Jurkat, Clone E6-1 (cell line): ENCODE measurements at places on chromosomes 12 and 14.
A peak's percentile ranks its signal among the peaks of the same experiment; 100 is the strongest.

- DNase-seq = no peak
Measured at GRCh38 chr14:53032838-53033390, 82.1 kb upstream of the FERMT2 start.

GRCh38 chr12:89281539-89281867 lies 70.8 kb downstream of the DUSP6 start:
- DNase-seq = no peak

DNA sequence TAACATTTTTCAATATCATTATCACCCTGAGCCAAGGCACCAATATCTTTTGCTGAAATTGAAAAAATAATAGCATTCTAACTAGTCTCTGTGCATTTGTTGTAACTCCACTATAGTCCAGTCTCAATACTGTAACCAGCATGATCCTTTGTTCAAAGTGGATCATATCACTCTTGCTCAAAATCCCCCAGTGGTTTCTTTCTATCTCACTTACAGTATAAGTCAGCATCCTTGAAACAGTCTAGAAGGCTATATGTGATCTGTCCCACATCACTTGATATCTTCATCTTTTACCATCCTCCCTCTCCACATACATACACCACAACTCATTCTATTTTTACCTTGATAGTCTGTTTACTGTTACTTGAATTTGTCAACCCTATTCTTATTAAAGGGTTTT lies 435.7 kb downstream of the CCER1 start:
- no peak for DNase-seq

DNA sequence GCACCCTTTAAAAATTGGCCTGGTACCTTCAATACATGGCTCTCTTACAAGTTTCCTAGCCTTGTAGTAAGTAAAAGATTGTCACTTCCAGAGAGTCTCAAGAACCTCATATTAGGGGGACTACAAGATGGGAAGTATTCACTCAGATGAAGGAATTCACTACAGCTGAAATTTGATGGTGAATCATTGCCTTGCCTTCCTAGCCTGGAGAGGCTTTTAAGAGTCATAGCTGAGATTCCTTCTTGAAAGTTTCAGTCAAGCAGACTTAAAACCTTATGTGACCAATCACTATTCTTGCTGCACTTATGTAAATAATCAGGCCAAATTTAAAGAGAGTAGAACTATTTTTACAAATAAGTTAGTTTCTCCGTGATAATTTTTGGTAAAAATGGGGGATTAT lies 451.6 kb downstream of the TRHDE start:
- DNase-seq = no peak

DNA sequence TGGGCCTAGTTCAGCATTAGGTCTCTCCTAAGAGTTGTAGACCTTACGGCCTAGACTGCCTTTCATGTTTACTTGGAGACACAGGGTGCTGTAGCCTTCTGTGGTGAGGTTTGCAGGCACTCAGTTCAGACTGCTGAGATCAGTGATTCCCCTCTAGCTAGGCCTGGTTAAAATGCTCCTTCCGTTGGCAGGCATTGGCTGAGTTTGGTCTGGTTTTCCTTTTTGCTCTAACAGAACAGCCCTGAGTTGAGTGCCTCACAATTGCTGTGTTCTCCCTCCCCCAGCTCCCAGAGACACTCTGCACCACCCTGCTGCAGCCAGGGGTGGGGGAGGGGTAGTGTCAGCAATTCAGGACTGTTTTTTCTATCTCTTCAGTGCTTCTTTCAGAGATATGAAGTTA lies 178.9 kb upstream of the DYRK2 start:
- no peak for DNase-seq

GRCh38 chr12:39587225-39587624 lies 32.4 kb downstream of the ABCD2 start:
- DNase-seq = peak; percentile 0

GRCh38 chr12:34253674-34254073 lies 231.4 kb downstream of the ALG10 start:
- no peak for DNase-seq

- no peak for DNase-seq
Measured at GRCh38 chr12:54390668-54391551, 6.4 kb upstream of the ZNF385A start.

DNA sequence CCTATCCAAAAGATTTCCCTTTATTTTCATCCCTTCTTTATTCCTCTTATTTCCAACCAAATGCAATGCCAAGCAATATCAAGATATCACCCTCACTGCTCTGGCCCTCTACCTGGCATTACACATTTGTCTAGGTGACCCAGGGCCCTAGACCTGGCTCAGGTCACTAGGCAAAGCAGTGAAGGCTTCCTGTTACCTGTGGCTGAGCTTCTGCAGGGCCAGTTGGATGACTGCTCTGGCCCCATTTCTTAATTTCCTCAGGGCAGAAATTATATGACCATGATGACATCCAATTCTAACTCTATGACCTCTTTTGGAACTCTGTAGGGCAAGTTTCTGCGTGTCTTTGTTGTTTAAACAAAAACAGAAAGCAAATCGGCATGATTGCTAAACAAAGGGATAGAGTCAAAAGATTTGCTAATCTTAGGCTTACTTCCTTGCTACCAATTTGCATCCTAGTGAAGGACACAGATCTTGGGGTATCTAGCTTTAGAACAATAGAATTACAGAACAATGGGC lies 7.4 kb upstream of the CCDC198 start:
- no peak for DNase-seq

DNA sequence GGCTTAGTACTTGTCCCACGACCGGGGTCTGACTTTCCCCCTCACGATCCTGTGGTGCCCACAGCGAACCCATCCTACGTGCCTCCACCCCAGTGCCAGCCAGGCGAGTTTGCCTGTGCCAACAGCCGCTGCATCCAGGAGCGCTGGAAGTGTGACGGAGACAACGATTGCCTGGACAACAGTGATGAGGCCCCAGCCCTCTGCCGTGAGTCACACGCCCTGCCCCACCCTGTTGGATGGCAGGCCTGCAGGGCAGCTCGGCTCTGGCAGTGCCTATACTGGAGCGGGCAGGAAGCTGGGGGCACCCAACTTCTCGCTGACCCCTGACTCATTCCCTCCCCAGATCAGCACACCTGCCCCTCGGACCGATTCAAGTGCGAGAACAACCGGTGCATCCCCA lies 18.3 kb upstream of the LRP1-AS start:
- DNase-seq = no peak

- peak; percentile 48 for DNase-seq
Measured at GRCh38 chr12:57759360-57759980, 4.6 kb downstream of the MARCHF9 start.

DNA sequence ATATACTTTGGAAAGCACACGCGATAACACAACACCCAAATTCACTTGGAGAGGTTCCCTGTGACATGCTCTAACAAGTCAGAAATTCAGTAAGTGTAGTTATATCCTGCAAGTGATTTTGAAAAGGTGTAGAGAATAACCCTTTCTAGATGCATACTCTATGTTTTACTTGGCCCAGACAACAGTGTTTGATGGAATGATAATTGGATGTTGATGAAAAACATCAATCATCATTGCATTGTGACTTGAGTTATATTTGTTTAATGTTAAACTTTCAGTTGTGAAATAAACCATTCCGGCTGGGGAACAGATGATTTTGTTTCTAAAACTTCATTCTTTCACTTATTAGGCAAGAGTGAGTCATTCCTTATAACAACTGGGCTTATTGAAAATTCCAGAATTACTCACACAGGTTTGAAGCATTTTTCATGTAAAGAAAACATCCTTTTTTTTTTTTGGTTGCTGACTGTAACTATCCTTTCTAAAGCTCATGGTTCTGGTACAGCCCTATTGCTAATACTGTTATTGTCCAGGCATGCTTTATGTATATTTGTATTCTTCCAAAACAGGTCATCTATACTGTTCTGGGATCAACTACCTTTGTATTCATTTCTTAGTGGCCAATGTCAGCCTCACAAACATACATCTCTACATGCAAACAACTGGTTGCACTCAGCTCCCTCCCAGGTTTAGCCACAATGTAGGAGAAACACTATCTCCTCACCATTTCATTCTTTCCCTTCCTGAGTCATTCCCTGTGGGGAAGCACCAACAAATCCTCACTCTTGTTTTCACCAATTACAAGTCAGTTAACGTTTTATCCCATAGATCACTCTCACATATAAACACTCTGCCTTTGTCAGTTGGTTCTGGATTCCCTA lies 121.2 kb upstream of the LRIG3 start:
- no peak for DNase-seq

GRCh38 chr14:51368721-51369163 lies 128.7 kb downstream of the TMX1 start:
- DNase-seq = no peak

GRCh38 chr14:93036652-93037345 lies 78.9 kb downstream of the ITPK1 start:
- no peak for DNase-seq

DNA sequence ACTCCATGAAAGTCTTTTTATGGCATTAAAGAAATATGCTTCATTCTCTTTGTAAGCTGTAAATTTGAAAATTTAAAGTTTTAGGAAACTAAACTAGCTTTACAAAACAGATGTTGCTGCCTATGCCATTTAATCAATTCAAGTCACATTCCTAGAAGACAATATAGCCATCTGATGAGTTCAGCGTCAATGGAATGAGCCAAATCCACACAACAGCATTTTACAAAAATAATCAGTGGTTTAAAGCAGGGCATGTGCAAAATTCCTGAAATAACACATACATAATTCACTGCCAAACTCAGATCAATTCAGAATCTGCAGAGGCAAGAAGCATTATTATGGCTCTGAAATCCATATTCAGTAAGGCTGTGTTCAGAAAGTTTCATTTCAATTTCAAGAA lies 75.6 kb downstream of the MED13L start:
- no peak for DNase-seq

DNA sequence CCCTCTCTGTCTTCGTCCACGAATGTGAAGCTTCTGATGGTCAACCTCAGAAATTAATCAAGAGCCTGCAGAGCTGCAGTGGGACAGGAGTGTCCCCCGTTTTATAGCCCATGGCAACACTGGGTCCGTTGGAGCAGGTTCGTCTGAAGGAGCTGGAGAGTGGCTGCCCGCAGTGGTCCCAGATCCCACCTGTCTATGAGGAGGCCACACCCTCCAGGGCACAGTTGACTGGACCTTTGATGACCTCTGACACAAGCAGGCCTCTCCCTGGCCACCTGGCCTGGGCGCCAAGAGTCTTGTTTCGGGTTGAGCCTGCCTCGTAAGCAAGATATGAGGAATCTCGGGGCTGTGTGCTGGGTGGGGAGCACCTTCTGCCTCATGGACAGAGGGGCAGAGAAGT lies 100.7 kb upstream of the SFSWAP start:
- DNase-seq = no peak

DNA sequence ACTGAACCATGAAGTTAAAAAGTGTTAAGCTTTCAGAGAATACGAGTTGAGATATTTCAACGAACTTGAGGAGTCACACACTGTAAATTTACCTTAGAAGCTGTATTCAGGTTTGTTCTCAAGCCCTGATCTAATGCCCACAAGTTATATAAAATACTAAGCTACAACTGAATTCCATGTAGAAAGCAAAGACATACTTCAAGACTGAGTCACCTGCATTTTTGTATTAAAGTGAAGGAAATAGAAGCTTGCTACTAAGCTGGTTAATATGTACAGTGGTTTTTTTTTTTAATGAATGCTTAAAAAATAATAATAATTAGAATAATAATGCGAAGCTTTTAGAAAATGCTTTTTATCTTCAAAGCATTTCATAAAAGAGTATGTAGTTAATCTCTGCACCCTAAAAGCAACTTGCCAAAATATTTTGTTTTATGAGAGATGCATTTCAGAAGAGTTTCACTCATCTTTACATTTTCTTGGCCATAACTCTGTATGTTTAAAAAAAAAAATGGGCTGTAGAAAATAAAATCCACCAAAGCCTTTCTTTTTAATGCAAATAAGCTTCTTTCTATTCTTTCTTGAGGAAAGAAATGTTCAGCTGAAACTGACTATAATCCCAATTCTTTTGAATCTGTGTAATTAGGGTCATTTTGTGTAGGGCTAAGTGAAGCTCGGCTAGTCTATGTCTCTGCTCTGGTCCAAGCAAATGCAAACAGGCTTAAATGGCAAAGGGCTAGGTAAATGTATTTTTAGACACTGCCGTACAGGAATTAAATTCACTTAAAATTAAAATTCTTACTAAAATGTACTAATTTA lies 1047.5 kb upstream of the FLRT2 start:
- DNase-seq = no peak

DNA sequence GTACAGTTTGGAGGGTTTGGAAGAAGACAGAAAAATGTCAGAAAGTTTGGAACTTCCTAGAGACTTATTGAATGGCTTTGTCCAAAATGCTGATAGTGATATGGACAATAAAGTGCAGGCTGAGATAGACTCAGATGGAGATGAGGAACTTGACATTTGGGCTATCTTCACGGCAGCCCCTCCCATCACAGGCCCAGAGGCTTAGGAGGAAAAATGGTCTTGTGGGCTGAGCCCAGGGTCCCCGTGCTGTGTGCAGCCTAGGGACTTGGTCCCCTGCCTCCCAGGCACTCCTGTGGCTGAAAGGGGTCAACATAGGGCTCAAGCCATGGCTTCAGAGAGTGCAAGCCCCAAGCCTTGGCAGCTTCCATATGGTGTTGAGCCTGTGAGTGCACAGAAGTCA lies 79.0 kb downstream of the CMAS start:
- DNase-seq = no peak

DNA sequence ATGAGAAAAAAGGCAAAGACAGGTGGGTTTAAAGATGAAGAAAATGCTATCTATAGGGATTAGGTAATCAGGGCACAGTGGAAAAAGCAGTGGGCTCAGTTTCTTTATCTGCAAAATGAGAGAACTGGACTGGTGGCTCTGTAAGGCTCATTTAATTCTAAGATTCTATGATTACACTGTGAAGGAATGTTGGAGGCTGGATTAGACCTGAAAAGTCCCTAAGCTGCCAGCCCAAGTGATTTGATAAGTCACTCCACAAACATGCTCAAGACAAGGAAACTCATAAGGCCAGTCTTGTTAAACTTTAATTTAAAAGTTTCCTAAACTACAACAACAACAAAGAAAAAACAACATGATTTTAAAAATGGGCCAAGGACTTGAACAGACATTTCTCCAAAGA lies 75.1 kb downstream of the DCAF5 start:
- no peak for DNase-seq

DNA sequence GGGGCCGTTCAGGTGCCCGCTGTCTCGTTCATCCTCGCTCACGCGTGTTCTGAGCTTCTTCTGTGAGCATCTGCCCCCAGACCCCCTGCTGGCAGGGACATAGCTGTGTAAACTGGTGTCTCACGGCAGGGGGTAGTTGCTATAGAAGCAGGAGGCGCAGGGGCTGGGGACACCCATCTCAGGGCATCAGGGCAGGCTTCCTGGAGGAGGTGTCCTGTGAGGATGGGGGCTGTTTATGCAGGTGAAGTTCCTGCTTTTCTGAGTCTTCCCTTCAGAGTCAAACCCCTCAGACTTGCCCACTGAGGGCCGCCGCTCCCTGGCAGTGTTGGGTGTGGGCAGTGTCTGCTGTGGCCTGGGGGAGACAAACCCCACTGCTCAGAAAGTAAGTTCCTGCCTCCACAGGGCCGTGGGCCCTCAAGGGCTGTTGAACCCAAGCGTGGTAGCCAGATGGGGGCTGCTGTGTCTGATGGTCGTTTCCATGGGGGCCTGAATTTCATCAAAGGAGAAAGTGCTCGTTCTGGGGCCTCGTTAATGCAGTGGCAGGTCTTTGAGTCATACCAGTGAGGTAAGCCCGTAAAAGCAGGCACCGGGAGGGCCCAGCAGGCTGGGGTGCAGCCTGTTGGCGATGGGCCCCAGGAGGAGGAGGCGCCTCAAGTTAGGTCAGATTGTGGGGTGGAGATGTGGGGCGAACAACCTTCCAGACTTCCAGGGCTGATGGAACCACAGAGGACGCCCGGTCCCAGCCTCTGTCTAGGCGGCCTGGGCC lies 23.4 kb downstream of the KIF26A start:
- DNase-seq = no peak
